EH (cell line): ENCODE measurements at places on chromosomes 7 and 10.
A peak's percentile ranks its signal among the peaks of the same experiment; 100 is the strongest.

- DNase-seq, result peak; percentile 94
Measured at GRCh38 chr10:104329735-104330134, 8.5 kb downstream of the ITPRIP start.

DNA sequence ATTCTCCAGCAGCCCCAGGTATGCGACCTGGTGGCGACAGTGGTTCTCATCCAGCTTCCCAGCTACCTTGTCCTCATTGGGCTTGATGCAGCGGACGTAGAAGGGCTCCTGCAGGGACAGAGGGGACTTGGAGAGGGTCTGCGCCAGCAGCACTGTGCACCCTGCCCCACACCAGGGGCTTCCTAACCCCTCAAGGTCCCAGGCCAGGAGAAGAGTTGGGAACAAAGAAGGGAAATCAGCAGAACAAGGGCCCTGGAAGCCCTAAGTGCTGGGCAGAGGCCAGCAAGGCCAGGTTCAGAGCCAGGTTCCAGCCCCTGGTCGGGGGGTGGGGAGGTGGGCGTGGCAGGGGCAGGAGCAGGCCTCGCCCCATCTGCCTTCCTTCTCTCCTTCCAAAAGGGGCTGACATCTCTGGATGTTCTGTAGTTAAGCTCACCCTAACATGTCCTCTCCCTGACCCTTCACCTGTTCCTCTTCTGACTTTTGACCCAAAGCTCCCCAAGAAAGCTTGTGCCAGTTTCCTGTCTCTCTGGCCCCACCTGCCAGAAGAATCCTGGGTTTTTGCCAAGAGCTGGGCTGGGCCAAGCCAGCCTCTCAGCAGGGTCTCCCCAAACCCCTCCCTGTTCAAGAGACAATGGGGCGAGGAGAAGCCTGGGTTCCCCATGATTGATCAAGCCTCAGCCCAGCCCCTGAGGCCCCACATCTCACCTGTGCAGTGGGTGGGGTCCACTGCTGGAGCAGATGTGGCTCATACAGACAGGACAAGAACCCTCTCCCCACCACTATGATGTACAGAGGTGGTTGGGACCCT lies 11.9 kb downstream of the MYO1G start:
- DNase-seq, result no peak

DNA sequence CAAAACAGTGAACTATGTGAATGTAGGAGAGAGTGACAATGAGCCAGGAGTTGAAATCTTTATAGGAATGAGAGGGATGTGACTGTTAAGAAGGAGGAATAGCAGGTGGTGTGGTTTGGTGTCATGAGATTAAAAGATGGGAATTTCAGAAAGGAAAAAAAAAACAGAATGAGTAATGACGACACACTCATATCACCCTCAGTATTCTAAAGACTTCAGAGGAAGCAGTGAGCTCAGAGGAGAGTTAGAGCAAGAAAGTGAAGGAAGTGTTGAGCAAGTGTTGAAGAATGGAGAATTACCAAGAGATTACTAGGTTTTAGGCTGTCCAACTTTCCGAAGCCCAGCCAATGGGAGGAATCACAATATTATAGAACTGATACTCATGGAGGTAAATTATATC lies 220.5 kb upstream of the HGF start:
- DNase-seq, result peak; percentile 50

- peak; percentile 14 for DNase-seq
Measured at GRCh38 chr7:98836811-98837629, 32.8 kb downstream of the TMEM130 start.

DNA sequence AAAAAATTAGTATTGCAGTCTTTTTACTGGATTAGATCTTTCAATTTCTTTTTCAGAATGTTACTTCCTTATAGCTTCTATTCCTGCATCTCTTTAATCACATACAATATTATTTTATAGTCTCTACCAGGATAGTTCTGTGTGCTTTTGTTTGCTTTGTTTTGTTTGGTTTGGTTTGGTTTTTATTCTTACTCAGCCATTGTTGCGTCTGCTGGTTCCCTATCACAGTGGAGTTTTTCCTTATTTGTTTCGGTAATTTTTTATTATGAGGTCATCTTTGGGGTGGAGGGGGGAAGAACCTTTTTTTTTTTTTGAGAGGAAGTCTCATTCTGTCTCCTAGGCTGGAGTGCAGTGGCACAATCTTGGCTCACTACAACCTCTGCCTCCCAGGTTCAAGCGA lies 9.0 kb upstream of the BAIAP2L1 start:
- no peak for DNase-seq

- peak; percentile 40 for DNase-seq
Measured at GRCh38 chr7:24842449-24843241, 85.4 kb upstream of the GSDME start.

DNA sequence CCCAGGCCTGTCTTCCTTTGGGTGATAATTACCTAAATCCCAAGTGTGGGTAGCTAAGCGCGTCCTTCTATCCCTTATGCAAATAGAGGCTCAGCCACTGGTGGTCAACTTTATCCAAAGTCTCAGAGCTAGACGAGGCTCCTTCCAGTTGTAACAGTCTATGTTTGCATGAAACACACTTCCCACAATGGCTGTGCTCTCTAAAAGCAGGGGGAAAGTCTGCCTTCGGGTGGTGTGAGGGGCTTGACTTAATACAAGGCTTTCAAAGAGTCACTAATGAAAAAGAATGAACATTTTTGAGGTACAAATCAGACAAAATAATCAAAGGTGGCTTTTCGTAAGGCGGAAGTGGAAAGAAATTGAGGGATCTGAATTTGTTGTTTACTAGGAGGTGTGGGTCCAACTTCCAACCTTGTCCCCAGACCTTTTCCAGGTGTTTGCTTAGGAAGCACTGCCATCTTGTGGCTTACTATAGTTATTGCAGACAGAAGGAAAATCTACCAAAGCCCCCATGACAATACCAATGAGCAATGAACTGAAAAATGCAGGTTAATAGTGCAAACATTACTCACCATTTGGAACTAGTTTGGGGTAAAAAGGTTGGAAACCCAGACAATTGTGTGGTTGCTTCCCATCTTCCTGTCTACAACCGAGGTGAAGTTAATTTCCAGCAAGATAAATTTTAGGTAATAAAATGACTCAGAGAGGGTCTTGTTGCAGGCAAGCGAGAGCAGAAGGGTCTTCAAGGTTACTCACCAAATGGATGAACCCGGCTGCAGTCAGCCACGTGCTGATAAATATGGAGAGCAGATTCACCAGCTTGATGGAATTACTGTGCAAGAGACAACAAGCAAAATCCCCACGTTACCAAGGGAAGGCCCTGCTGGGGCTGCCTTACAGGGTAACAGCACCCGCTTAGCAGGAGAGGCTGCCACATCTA lies 525.7 kb downstream of the KCNMA1 start:
- peak; percentile 83 for DNase-seq

DNA sequence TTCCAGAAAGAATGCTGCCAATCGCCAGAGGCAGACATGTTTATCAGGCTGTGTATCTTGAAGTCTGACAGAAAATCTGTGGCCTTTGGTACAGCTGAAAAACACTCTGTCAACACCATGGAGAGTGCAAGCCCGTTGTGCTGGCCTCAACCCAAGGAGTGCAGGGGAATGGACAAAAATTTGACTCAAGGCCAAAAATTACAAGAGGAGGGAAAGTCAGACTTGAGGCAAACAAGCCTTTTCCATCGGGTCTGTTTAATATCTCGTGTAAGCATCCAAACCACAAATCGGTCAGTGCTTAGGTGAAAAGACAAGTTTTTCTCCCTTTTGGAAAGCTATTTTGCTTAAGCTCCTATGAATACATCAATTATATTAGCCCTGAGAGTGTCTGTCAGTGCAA lies 305.3 kb upstream of the NFE2L3 start:
- peak; percentile 86 for DNase-seq

DNA sequence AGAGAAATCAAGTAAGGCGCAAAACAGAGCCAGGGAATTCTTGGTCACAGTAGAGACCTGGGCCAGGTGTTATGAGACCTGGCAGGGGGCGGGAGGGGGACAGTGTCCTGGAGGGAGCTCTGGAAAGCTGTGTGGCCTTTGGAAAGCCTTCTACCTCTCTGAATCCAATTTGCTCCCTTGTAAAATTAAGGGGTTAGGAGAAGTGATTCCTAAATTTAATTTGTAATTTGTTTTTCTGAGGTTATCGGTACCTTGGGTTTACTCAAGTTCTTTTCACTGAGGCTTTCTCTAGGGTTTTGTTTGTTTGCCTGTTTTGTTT lies 920.8 kb downstream of the TYW1 start:
- no peak for DNase-seq

GRCh38 chr7:1847260-1848001 lies 177.4 kb downstream of the ELFN1 start:
- no peak for DNase-seq

GRCh38 chr10:44931621-44932516 lies 20.7 kb downstream of the TMEM72 start:
- no peak for DNase-seq

DNA sequence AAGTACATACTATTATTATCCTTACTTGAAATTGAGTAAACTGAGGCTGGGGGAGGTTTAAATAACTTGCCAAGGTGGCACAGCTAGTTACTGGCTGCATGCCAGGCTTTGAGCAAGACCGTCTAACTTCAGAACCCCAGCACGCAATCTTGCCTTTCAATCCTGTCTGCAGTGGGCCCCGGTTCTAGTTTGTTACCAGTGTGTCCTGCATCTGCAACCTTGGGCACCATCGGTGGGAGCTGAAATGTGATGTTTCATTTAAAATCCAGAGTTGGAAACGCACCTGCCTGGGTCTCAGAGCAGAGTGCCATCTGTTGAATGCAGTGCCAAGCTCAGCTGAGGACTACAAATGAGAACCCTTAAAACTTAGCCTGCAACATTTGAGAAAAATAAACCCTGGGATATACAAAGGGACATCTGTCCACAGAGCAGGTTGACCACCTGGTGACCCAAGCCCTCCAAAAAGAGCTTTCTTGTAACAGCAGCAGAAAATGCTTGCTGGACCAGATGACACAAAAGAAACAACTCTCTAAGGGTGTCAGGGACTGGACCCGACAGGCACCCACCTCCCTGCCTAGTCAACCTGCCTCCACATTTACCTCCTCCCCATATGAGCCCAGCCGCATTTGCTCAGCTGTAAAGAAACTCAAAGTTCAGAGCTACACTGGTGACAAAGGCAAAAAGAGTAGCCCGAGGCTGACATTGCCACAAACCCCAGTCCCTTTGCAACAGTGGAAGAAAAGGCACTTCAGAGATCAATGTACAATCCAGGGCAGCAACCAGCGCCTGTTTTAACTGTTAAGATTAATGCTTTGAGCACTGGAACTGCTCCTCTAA lies 1.7 kb downstream of the SH3PXD2A start:
- DNase-seq, result no peak

- DNase-seq, result peak; percentile 23
Measured at GRCh38 chr10:72375585-72375984, 20.9 kb upstream of the DNAJB12 start.

DNA sequence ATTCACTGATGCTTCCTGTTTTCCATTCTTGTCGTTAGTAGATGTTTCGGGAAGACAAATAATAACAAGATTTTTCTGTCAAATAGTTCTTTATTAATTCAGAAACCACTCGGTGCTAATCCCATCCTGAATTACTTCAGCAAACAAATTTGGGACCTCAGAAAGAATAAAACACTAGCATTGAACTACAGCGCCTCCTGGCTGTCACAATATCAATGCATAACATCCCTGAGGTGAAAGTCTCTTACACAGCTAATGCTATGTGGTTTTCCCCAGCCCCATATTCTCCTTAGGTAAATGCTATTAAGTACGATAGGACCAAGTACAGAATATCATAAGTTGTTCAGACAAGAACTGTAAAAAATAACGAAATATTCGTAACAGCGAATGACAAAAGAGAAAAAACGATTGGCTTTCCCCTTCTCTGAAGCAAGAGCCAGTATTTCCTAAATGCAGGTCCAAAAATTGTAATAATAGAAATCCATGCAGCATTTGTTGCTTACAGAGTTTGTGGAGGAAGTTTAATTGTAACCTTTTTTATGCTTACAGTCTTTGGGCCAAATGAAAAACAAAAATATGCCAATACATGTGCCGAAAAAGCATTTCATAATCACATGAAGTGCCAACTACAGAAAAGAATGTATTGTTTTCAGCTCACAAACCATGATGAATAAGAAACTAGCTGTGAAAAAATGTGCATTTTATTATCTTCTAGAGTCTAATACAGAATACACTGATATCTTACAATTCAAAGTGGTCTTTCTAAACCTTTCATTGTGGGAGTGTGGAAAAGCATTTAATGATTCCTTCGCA lies 47.3 kb downstream of the MYPN start:
- peak; percentile 78 for DNase-seq

DNA sequence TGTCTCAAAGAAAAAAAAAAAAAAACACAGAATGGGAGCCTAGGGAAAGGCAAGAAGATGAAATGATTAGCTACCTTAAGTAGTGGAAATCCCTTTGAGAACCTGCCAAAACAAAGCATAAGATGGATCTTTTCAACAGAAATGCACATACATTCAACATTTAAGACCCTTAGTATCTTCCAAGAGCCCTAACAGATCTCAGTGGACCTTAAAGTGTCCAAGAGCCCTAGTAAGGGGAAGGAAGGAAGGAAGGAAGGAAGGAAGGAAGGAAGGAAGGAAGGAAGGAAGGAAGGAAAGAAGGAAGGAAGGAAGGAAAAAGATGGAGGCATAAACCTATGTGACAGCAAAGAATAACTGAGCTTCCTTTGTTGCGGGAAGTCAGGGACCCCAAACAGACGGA lies 11.6 kb upstream of the MACROH2A2 start:
- DNase-seq, result no peak

- no peak for DNase-seq
Measured at GRCh38 chr7:82405301-82405700, 38.3 kb downstream of the CACNA2D1 start.

DNA sequence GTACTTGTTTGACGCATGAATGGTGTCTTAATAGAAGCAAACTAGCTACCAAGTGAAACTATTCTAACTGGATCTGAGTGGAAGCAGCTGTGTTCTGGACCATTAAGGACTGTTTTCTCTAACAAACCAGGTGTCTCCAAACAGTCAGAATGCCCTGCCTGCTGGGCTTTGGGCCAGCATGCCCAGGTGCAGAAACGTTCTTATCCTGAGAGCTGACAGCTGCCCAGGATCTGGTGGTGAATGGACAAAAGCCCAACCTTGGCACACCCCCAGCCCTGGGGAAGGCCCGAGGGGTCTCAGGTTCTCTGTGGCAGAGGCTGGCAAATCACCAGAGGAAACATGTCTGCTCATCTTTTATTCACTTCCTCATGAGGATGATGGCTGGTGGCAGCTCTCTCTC lies 48.2 kb upstream of the LAMB4 start:
- DNase-seq, result no peak

DNA sequence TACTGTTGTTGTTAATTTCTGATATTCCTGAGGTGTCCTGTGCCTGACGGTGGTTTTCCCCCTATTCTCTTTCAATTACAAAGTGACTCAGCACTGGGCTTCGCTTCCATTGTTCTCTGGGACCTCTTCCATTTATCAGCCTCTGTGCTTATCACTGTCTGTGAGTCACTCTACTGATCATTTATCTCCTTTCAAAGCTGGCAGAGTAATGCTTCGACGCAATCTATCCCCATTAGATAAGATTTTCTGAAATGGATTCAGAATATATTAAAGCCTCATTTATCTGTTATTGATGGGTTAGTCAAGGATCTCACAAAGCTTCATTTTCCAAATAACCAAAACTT lies 679.2 kb downstream of the SDK1 start:
- DNase-seq, result no peak
